A549 treated with GW870086 at 1 μM for 4 hours (cell line): ENCODE measurements at places on chromosomes 5 and 9. TPM values are rescaled to one million over a fixed set of nuclear protein-coding genes. Genes with fewer than 3 reads are reported as not detected.

The BTNL3 gene
- total RNA-seq = not detected in 5 replicates

The NEUROG1 gene
- not detected in 5 replicates for total RNA-seq

The EQTN gene
- not detected in 5 replicates for total RNA-seq

The ARL15 gene
- total RNA-seq = 3.4 to 6.9 TPM (median 4.3 TPM) in 5 replicates

The ITK gene
- total RNA-seq = 0.03 to 0.41 TPM (median 0.08 TPM) in 5 replicates

The PDLIM4 gene
- 0.57 to 2.0 TPM (median 0.79 TPM) in 5 replicates for total RNA-seq

The FBP1 gene
- total RNA-seq = not detected in 5 replicates

The DNAI1 gene
- 0.17 to 0.65 TPM (median 0.25 TPM) in 5 replicates for total RNA-seq

The TUSC1 gene
- total RNA-seq = 4.3 to 7.1 TPM (median 6.2 TPM) in 5 replicates

The INSYN2B gene
- total RNA-seq = 0.37 to 0.71 TPM (median 0.39 TPM) in 5 replicates

The ZFP2 gene
- not detected in 5 replicates for total RNA-seq

The HMMR gene
- total RNA-seq = 19.2 to 28.1 TPM (median 24.0 TPM) in 5 replicates

The LRRC14B gene
- not detected in 5 replicates for total RNA-seq

The SLC25A2 gene
- not detected in 5 replicates for total RNA-seq

The GLIPR2 gene
- total RNA-seq = 7.7 to 11.1 TPM (median 9.4 TPM) in 5 replicates

The NTRK2 gene
- 0.01 TPM in 2 of 5 replicates, not detected in the others for total RNA-seq
